ENCODE measurements at places on chromosomes 6 and 20.

DNA sequence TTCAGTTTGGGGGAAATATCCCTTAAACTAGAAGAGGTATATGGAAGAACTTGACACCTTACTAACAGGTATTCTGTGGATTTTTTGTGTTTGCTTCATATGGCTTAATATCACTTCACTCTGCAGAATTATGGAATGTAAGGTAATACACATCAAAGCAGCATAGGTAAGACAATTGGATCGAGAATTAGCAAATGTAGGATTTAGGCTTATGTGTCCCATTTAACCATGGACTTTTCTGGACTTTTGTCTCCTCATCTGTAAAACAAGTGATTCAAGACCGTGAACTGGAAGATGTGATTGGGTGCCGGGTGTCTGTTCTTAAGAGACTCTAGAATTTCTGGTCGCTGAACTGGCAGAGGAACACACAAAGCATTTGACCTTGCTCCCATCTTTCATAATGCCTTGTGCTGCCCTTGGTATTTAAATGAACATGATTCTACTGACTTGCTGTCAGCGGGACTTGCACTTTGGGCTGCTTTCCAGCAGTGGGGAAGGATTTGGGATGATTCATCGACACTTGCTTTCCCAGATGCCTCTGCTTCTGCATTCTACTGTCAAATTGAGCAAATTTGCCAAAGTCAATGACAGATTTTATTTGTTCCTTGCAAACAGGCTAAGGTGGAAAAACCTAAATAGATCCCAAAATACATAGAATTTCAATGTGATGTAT is 199.8 kb downstream of the PLCB1 start:
- DNase-seq: no peak

DNA sequence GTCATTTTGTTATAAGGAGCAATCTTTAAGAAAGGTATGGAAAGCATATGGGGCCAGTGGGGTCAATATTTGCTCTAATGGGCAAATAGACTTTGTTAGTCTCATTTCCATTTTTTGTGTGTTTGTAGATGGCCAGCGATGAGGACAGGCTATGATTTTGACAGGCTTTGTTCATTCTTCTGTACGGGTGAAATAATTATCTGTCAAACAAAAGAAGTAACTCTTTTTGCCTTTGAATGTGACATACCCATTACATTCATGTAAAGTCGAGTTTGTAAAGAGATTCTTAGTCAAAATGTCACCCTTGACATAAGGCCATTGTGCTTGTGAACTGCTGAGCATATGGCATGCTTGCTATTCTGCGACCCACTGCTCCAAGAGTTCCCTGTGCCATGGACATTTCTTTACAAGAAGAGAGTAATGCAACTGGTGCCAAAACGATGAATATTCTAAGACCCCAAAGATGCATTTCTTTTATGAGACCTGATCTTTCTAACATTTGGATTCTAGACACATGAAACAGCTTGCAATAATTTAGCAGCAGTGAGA is 38.2 kb upstream of the JAG1 start:
- no peak for DNase-seq

DNA sequence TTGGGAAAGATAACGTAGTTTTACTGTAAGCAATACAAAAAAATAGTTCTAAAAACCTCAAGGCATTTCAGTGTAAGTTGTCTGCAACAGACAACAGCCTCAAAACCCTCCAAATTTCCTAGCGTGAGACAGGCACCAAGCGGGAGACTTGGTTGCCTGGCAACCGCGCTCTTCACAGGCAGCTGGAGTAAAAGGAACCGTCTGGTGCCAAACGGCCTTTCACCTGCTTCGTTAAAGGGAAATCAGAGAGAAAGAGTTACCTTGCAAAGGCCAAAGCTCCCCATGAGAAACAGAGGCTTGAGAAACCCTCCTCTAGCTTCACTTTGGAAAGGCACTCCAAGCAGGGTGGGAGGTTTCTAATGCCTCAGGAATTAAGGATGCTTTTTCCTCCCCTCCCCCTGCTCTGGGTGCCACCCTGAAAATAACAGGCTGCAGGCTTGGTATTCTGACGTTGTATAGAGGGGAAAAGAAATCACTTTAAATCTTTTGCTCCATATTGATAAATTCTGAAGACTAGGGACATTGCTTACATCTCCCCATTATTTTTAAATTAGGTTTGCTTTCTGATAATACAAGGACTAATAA is 129.7 kb upstream of the UFL1 start:
- no peak for DNase-seq

- no peak for DNase-seq
Measured at GRCh38 chr20:32635764-32636163, 38.0 kb downstream of the C20orf203 start.

GRCh38 chr6:81515562-81516453 is 236.7 kb downstream of the TENT5A start:
- DNase-seq: no peak

DNA sequence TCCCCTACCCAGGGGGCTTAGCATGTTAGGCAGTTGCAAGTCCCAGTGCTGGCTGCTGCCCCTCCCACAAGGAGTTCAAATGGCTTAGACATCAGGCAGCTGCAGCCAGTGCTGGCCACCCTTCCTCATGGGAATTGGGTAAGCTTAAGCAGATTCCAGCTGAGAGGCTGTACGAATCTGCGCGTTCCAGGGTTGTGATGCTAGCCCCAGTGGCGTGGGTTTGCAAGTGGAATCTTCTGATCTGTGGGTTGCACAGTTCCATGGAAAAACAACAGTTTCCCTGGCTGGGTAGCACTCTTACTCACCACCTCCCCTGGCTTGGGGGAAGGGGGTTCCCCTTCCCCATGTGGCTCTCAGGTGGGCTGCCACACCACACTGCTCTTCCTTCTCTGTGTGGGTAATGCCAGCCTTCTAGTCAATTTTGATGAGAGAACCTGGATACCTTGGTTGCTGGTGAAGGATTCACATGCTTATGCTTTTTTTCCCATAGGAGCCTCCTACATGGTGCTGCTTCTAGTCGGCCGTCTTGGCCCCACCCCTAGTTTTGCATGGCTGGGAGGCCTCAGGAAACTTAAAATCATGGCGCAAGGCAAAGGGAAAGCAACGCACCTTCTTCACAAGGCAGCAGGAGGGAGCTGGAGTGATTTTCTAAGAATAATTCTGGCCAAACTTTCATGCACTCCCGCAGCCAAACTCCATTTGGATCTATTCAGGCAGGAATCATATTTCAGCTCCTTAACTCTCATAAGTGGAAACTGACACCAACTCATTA is 13.0 kb downstream of the DYNLT2 start:
- no peak for DNase-seq
